Kidney (tissue), 22 donors: ENCODE measurements at places on chromosomes 13 and 19. TPM values are rescaled to one million over a fixed set of nuclear protein-coding genes. Genes with fewer than 3 reads are reported as not detected.

DNA sequence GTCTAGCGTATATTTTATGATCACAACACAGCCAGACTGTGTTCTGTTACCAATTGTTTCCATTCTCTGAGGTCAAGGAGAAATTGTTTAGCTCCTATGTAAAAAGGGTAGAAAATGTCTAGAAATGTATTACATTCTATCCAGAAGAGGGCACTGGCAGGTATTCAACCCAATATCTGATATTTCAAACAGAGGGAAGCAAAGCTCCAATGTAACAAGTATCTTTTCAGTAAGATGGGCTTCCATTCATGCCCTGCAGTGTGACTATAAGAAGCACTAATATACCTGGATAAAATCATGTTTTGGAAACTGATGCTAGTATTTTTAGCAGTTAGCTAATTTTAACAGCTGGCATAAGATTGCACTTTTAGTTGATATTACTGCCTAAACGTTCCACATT lies 312.7 kb downstream of the FGF14 start:
- no peak for DNase-seq

Gene SIGLEC7
- 1.2 TPM for polyA plus RNA-seq

DNA sequence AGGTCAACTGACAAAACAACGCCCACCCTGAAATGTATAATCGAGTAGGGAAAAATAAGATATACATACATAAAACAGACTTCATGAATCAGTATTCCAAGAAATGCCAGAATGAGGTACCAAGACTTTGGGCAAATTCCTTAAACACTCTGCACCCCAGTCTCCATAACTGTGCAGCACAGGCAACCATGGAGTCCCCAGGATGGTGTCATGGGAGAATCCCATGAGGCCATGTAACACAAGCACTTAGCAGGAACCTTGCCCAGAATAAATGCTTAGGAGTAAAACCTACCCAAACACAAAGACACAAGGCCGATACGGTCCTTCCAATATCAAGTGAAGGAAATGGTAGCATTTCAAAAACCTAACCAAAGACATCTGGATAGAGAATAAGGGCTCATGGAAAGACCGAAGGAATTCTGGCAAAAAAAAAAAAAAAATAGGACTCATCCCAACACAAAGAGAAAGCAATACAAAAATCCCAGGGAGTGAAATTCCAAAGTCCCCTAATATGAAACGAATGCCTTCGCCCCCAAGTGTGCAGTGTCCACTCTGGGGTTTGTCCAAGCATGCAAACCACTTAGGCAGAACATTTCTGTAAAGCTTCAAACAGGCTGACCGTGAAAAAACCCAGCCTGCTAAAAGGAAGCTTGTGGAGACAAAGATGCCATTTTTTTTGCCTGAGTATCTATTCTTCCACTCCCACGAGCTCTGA lies 11.1 kb downstream of the ZC3H4 start:
- no peak for DNase-seq

GRCh38 chr13:50644081-50644871 lies 199.2 kb downstream of the DLEU7 start:
- no peak for DNase-seq

Gene EPSTI1
- polyA plus RNA-seq, result 11.2 TPM

DNA sequence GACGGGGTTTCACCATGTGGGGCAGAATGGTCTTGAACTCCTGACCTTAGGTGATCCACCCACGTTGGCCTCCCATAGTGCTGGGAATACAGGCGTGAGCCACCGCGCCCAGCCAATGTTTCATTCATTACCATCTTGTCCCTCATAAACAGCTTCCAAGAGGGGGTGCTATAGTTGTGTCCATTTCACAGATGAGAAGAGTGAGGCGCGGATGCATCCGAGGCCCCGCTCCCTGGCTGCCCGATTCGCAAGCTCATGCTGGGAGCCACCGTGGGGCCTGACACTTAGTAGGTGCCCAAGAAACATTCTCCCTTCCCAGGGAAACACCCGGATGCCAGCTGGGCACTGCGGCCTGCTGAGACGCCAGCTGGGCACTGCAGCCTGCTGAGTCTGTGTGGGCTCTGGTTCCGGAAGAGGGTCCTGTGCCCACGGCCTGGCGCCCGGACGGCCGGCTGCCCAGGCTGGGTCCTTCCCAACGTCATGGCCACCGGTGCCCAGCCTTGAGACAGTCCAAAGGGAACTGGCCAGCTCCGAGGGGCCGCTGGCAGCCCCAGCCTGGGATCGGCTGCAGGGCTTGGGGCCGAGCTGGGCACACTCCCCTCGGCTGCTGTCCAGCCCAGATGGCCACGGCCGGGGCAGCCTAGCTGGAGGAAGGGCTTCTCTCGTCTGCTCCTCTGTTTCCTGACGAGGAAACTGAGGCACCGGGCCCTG lies 54.7 kb downstream of the NFIC start:
- no peak for DNase-seq

- DNase-seq, result no peak
Observed at GRCh38 chr19:58428617-58429016, 11.3 kb downstream of the ZNF132 start.

DNA sequence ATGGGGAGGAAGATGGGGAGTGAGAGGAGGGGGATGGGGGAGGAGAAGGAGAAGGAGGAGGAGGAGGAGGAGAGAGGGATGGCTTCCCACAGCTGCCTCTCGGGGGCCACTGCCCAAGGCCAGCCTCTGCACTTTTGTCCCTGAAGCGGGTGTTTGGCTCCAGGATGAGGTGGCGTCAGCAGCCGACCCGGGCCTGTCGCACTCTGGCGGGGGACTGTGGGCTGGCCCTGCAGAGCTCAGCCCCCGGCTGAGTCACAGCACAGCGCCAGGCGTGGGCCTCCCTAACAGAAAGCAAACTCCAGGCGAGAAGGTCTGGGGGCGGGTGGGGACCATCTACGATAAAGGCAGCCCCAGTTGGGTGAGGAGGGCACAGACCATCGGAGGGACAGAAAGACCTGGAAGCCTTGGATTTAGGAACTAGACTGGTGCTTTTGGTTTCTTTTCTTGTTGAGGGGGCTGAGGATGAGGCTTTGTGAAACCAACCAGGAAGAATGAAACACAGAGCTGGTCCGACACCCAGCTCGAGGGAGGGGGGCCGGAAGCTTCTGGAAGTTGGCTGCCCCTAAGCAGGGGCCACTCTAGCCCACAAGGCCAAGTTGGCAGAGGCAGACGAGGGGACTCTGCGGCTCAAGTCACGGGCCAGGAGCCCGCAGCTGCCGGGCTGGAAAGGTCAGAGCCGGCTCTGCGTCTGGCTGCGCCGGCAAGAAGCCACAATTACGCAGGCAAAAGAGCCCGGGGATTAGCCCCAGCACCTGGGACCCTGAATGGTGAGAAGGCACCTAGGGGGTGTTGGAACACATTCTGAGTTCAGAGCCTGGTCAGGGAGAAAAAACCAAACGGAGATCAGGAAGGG lies 18.2 kb downstream of the LSM4 start:
- peak; percentile 97 for DNase-seq

DNA sequence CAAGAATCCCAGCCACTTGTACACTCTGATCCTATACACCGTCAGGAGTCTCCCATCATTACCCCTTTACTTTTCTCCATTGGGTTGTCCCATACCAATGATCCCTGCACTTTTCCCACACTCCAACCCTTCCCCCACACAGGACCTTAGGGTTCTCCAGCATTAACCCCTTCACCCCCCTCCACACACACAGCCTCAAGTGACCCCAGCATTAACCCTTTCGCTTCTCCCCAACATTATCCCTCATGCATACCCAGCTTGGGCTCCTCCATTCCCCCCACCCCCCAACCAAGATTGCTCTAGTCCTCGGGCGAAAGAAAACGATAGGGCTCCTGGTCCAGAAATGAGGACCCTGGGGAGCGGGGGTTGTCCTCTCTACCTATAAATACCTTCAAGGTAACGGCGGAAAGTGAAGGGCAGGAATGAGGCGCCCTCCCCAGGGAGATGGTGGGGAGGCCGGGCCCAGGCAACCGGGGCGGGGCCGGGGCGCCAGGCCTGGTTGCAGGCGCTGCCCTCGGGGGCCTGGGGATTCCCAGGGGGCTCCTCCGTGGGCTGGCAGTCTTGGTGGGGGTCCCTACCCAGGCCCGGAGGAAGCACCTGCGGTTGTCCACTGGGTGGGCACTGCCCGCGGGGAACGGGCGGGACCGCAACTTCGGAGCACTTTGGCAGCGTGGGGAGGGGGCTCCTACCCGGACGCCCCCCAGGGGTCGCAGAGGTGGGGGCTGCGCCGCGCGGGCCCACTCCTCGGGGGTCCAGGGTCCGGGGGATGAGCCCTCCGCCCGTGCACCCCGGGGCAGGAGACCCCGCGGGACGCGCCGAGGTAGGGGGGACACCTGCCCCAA lies 757 bp downstream of the WIZ start:
- peak; percentile 9 for DNase-seq

GRCh38 chr13:42409075-42409474 lies 137.1 kb downstream of the AKAP11 start:
- no peak for DNase-seq

GRCh38 chr13:95485518-95486144 lies 66.9 kb upstream of the CLDN10 start:
- DNase-seq, result no peak

Gene ZNF701
- polyA plus RNA-seq, result 5.8 TPM

DNA sequence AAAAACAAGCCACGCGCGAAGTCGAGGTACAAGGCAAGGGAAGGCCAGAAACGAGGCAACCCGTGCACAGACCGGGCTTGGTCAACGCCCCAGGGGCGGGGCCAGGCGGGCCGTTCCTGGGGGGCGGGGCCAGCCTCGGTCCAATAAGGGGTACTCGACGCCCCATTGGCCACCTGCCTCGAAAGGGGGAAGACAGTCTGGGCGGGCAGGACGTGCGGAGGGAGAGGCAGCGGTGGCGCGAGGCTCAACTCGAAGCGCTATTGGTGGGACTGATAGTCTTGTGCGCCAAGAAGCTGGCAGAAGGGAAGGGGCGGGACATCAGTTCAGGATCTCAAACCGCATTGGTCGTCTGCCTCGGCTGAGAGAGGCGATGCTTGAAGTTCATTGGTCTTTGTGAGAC lies at the start of gene LYPD4:
TSS of gene LYPD4 (minus strand) at position 83 of the 400 bp plus-strand sequence. CDS start 5,398 bp downstream, outside the sequence.
- no peak for DNase-seq

GRCh38 chr19:18789883-18790565 lies 1.1 kb downstream of the COMP start:
- DNase-seq, result peak; percentile 42
